ENCODE measurements at places on chromosomes 6 and 20.
A peak's percentile ranks its signal among the peaks of the same experiment; 100 is the strongest.

DNA sequence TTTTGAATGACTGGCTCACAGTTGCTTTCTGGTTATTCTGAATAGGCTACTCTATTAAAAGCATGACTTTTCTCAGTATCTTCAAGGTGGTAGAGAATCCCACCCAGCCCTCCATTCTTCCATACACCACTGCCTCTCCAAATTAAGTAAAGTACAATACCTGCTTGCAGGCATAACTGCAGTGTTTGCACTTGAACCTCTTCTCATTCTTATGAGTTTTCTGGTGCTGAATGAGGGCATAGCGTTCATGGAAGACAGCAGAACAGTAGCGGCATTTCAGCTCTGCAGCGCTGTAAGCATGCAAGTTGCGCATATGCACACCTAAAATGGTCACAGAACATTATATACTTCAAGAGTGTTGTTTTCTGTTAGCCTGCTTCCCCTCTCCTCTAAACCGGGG is 12.5 kb downstream of the CTCFL start:
- DNase-seq, result no peak
- no peak overlapping the region for H3K27ac ChIP-seq
- H3K4me3 ChIP-seq, result no peak overlapping the region
- peaks cover 3% of the 10 kb centered on the region for H3K4me1 ChIP-seq
- H3K36me3 ChIP-seq, result no peaks in the 10 kb centered on the region
- H3K27me3 ChIP-seq, result peaks cover 28% of the 10 kb centered on the region

- no peak for DNase-seq
- H3K27ac ChIP-seq, result no peak overlapping the region
- H3K36me3 ChIP-seq, result peaks cover 7% of the 10 kb centered on the region
- H3K4me1 ChIP-seq, result no peaks in the 10 kb centered on the region
Observed at GRCh38 chr20:1509237-1509636, 18.0 kb upstream of the SIRPB2 start.

- H3K36me3 ChIP-seq, result peaks cover 9% of the 10 kb centered on the region
- no peak for DNase-seq
- H3K4me3 ChIP-seq, result no peak overlapping the region
- peaks cover 9% of the 10 kb centered on the region for H3K4me1 ChIP-seq
- no peaks in the 10 kb centered on the region for H3K27me3 ChIP-seq
Observed at GRCh38 chr20:38005903-38006302, 27.4 kb downstream of the TTI1 start.

- H3K27me3 ChIP-seq, result no peaks in the 10 kb centered on the region
- no peaks in the 10 kb centered on the region for H3K36me3 ChIP-seq
- DNase-seq, result no peak
- no peak overlapping the region for H3K4me3 ChIP-seq
- H3K27ac ChIP-seq, result peak overlapping the region; percentile 32
Observed at GRCh38 chr6:33908025-33908424, 104.2 kb upstream of the MLN start.

- peaks cover 11% of the 10 kb centered on the region for H3K36me3 ChIP-seq
- H3K4me3 ChIP-seq, result no peak overlapping the region
- peaks cover 37% of the 10 kb centered on the region for H3K27me3 ChIP-seq
- DNase-seq, result no peak
- no peak overlapping the region for H3K27ac ChIP-seq
Observed at GRCh38 chr6:31304683-31305082, 32.8 kb upstream of the HLA-C start.

DNA sequence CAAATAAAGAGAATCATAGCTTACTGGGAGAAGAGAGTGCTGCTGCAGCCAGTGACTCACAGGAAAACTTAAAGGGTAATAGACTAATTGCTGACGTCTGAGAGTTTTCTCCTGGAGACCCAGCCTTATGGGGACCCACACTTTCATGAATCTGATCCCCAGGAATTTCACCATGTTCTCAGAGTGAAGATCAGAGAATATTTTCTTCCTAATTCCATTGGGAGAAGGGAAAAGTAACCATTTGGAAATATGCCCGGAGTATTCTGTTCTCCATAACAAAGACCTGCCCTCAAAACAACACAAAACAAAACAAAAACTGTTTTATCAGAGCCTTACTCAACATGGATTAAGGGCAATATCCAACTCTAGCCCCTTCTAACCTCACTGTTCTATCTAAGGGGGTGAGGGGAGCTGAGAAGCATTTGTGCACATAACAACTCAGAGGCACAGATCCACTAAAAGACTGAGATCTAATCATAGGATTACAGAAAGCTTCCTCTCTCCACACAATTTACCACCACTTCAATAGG is 168.2 kb upstream of the SSTR4 start:
- no peak overlapping the region for H3K27ac ChIP-seq
- H3K4me1 ChIP-seq, result no peaks in the 10 kb centered on the region
- no peaks in the 10 kb centered on the region for H3K27me3 ChIP-seq
- no peaks in the 10 kb centered on the region for H3K36me3 ChIP-seq
- no peak for DNase-seq

GRCh38 chr6:128519931-128520435 is 416 bp downstream of the PTPRK start:
- H3K4me1 ChIP-seq, result peaks cover 14% of the 10 kb centered on the region
- DNase-seq, result peak; percentile 8
- no peaks in the 10 kb centered on the region for H3K36me3 ChIP-seq
- H3K27me3 ChIP-seq, result peaks cover 75% of the 10 kb centered on the region
- peak overlapping the region; percentile 93 for H3K4me3 ChIP-seq
- peak overlapping the region; percentile 47 for H3K27ac ChIP-seq

DNA sequence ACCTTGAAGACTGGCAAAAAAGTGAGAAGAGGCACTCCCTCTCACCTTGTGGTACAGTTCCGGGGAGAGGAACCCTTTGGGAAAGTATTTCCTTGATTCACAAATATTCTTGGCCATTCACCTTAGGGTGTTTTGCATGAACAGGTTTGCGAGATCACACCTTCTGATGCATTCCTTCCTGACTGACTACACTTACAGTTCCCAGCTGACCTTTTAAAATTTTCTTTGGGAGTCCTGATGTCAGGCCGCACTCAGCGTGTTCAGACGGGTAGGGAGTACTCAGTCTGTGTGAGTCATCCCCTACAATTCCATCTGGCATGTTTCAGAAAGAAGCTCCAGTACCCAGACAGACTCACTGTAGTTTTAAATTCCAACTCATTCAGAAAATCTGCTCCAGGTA is 1.7 kb downstream of the ADGRF4 start:
- no peak overlapping the region for H3K27ac ChIP-seq
- no peaks in the 10 kb centered on the region for H3K36me3 ChIP-seq
- DNase-seq, result no peak
- H3K4me1 ChIP-seq, result peaks cover 2% of the 10 kb centered on the region
- no peak overlapping the region for H3K4me3 ChIP-seq

- H3K36me3 ChIP-seq, result no peaks in the 10 kb centered on the region
- no peak overlapping the region for H3K27ac ChIP-seq
- no peak overlapping the region for H3K4me3 ChIP-seq
Observed at GRCh38 chr20:12963416-12963815, 45.4 kb upstream of the SPTLC3 start.

- peaks cover 2% of the 10 kb centered on the region for H3K36me3 ChIP-seq
- H3K27me3 ChIP-seq, result no peaks in the 10 kb centered on the region
- no peak overlapping the region for H3K4me3 ChIP-seq
- H3K4me1 ChIP-seq, result no peaks in the 10 kb centered on the region
Observed at GRCh38 chr6:111626441-111626840, 20.8 kb upstream of the TRAF3IP2 start.

- DNase-seq, result no peak
- no peak overlapping the region for H3K27ac ChIP-seq
- no peak overlapping the region for H3K4me3 ChIP-seq
- peaks cover 2% of the 10 kb centered on the region for H3K36me3 ChIP-seq
Observed at GRCh38 chr20:52172392-52173047, 19.1 kb downstream of the ZFP64 start.

DNA sequence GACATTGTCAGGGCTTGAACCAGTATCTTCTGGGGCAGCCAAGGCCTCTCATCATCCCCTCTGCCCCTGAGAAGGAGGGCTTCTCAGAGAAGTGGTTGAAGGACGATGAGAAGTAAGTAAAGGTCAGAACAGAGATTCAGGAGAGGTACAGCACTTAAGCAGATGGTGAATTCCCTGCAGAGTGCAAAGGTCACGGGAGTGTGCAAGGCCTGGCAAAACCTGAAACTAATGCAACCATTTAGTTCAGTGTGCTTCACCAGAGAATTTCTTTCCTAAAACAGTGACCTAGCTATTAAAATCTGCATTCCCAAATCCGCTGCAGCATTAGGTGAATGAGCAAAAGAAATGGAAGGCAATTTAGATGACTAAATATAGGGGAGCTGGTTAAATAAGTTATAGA is 58.4 kb downstream of the TRERF1 start:
- DNase-seq, result no peak
- H3K27ac ChIP-seq, result no peak overlapping the region
- H3K27me3 ChIP-seq, result no peaks in the 10 kb centered on the region
- peaks cover 72% of the 10 kb centered on the region for H3K4me1 ChIP-seq

- H3K4me1 ChIP-seq, result peaks cover 58% of the 10 kb centered on the region
- H3K36me3 ChIP-seq, result peaks cover 6% of the 10 kb centered on the region
- H3K27ac ChIP-seq, result peak overlapping the region; percentile 99
- no peaks in the 10 kb centered on the region for H3K27me3 ChIP-seq
Observed at GRCh38 chr20:51400051-51400926, 142.2 kb downstream of the NFATC2 start.

DNA sequence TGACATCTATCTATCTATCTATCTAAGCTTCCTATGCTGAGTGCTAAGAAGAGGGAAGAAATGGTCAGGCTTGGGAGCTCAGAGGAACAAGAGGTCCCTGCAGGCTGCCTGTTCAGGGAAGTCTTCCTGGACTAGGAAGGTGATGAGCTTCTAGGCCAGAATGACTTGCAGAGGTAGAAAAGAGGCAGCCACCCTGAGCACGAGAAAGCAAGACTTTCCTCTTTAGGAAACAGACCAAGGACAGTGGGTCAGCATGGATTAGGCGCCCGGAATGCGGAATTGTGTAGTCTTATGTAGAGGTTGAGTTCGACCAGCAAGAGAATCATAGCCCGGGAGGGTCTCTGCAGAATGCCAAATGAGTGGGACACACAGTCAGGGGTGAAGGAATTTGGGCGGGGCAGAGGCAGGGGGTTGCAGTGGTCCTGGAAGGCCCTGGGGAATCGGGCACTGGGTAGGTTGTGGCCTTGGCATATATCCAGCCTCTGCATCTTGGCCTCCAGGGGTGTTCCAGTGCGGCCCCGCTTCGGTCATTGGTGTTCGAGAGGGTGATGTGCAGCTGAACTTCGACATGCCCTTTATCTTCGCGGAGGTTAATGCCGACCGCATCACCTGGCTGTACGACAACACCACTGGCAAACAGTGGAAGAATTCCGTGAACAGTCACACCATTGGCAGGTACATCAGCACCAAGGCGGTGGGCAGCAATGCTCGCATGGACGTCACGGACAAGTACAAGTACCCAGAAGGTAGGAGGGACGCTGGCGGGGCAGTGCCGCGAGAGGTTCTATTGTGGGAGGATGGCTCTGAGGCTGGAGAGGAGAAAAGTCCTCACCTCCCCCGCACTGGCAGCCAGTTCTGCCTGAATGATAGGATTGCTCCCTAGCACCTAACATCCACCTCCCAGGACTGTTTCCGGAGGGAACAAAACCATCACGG is 32.1 kb downstream of the TGM3 start:
- H3K36me3 ChIP-seq, result peaks cover 7% of the 10 kb centered on the region
- peak overlapping the region; percentile 27 for H3K27ac ChIP-seq
- no peak for DNase-seq

- no peak overlapping the region for H3K27ac ChIP-seq
- H3K4me3 ChIP-seq, result no peak overlapping the region
- no peak for DNase-seq
- peaks cover 62% of the 10 kb centered on the region for H3K27me3 ChIP-seq
Observed at GRCh38 chr20:1792274-1792673, 102.9 kb upstream of the SIRPA start.

- no peak for DNase-seq
- H3K4me1 ChIP-seq, result peaks cover 42% of the 10 kb centered on the region
- H3K27ac ChIP-seq, result peak overlapping the region; percentile 88
Observed at GRCh38 chr6:136773473-136773796, 18.8 kb downstream of the MAP3K5 start.

DNA sequence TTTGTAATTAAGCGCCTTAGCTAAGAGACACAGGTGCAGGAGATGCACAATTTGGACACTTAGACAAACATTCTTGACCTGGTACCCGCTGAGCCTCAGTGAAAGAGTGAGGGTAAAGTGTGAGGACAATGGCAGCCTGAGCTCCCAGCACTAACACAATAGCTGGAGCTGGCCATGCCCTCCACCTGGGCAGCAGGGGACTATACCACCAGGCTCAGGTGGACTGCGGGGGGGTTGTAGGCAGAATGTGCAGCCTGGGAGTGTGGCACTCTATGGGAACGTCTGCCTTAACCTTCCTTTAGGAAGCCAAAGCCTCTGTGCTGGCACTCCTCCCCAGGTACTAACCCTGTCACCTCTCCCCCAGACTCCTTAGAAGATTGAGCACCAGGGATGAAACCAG is 23.6 kb downstream of the PRKN start:
- no peaks in the 10 kb centered on the region for H3K36me3 ChIP-seq
- H3K27me3 ChIP-seq, result no peaks in the 10 kb centered on the region
- no peak overlapping the region for H3K4me3 ChIP-seq
- H3K27ac ChIP-seq, result no peak overlapping the region

- peak overlapping the region; percentile 98 for H3K4me3 ChIP-seq
- H3K27me3 ChIP-seq, result no peaks in the 10 kb centered on the region
- peaks cover 36% of the 10 kb centered on the region for H3K4me1 ChIP-seq
- DNase-seq, result peak; percentile 47
- H3K27ac ChIP-seq, result peak overlapping the region; percentile 94
Observed at GRCh38 chr20:407133-407952, 756 bp upstream of the RBCK1 start.

GRCh38 chr6:20826378-20826777 is 292.1 kb downstream of the CDKAL1 start:
- no peak overlapping the region for H3K4me3 ChIP-seq
- no peak overlapping the region for H3K27ac ChIP-seq
- no peaks in the 10 kb centered on the region for H3K27me3 ChIP-seq
- H3K4me1 ChIP-seq, result peaks cover 2% of the 10 kb centered on the region

GRCh38 chr6:37129566-37129965 is 40.4 kb upstream of the PIM1 start:
- peaks cover 23% of the 10 kb centered on the region for H3K4me1 ChIP-seq
- no peak overlapping the region for H3K4me3 ChIP-seq
- peaks cover 4% of the 10 kb centered on the region for H3K27me3 ChIP-seq
- no peak for DNase-seq

- peaks cover 28% of the 10 kb centered on the region for H3K27me3 ChIP-seq
- no peaks in the 10 kb centered on the region for H3K36me3 ChIP-seq
- DNase-seq, result no peak
- H3K4me3 ChIP-seq, result no peak overlapping the region
Observed at GRCh38 chr20:46872328-46873211, 22.1 kb upstream of the EYA2 start.

GRCh38 chr6:27863962-27864905 is 48.0 kb downstream of the OR2B2 start:
- peak overlapping the region; percentile 94 for H3K4me3 ChIP-seq
- DNase-seq, result no peak
- H3K27ac ChIP-seq, result peak overlapping the region; percentile 98
- peaks cover 2% of the 10 kb centered on the region for H3K36me3 ChIP-seq
- H3K4me1 ChIP-seq, result peaks cover 28% of the 10 kb centered on the region

DNA sequence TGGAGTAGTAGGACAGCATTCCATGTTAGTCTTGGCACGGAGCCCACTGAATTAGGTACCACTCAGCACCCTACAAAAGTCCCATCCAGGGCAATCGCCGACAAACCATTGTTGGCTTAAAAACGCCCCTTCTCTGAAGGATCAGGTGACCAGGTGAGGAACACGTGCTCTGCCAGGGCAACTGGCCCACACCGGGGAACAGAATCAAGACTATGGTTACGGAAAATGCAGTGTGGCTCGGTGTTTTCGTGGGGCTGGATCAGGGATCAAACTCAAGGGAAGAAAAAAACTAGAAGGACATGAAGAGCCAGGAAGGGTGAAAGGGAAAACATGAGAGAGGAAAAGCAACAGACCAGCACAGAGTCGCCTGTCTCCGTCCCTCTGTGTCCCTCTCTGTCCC is 177.8 kb upstream of the ARID1B start:
- no peak for DNase-seq
- no peak overlapping the region for H3K4me3 ChIP-seq
- peaks cover 2% of the 10 kb centered on the region for H3K36me3 ChIP-seq
- no peak overlapping the region for H3K27ac ChIP-seq
- H3K27me3 ChIP-seq, result peaks cover 31% of the 10 kb centered on the region

Measured in T-helper 17 cell (primary cell).